ENCODE measurements at places on chromosomes 5 and 9. TPM values are rescaled to one million over a fixed set of nuclear protein-coding genes. Genes with fewer than 3 reads are reported as not detected.

- DNase-seq = no peak
These were observed 22.7 kb downstream of the DPYSL3 start for GRCh38 chr5:147487031-147487750.

GRCh38 chr5:72107901-72108201 lies 576 bp downstream of the MAP1B start:
- DNase-seq = no peak

DNA sequence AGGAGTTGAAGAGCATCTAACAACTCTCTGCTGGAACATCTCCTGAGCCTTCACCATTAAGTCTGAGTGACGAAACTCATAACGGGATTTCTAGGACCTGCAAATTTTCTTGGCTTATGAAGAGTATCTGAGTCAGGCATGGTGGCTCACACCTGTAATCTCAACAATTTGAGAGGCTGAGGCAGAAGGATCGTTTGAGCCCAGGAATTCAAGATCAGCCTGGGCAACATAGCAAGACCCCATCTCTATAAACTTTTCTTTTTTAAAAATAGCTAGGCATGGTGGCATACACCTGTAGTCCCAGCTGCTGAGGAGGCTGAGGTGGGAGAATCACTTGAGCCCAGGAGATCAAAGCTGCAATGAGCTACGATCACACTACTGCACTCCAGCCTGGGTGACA lies 48.8 kb downstream of the EPB41L4B start:
- DNase-seq = no peak

- no peak for DNase-seq
These were observed 141.1 kb upstream of the SLC12A2 start for GRCh38 chr5:127942246-127943060.

DNA sequence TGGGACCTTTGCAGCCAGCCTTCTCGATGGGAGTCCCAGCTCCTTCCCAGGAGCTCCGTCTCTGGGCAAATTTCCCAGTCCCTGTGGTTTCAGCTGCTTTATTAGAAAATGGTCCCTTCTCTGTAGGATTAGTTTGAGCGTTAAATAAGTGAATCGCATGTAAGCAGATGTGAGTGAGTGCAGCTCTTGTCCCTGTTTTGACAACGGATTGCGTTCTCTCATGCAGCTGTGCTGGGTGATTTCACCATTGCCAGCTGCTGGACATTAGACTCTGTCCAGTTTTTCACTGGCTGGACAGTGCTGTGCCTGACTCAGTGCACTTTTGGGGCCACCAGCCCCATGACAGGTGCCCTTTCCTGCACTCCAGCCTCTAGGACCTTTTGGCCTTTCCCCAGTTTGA lies 11.6 kb upstream of the CEL start:
- DNase-seq = peak; percentile 33

The ADGRV1 gene
- 1.1 TPM for polyA plus RNA-seq

The CDC25C gene
- 2.4 TPM for polyA plus RNA-seq

The FOXD4 gene
- 2.7 TPM for polyA plus RNA-seq
